ENCODE measurements at places on chromosomes 3 and 15. TPM values are rescaled to one million over a fixed set of nuclear protein-coding genes. Genes with fewer than 3 reads are reported as not detected.

- DNase-seq: no peak
- peaks cover 27% of the 10 kb centered on the region for H3K27me3 ChIP-seq
- no peaks in the 10 kb centered on the region for H3K4me1 ChIP-seq
- H3K4me3 ChIP-seq: no peak overlapping the region
Measured at GRCh38 chr3:49199900-49200281, 28.5 kb downstream of the KLHDC8B start.

DNA sequence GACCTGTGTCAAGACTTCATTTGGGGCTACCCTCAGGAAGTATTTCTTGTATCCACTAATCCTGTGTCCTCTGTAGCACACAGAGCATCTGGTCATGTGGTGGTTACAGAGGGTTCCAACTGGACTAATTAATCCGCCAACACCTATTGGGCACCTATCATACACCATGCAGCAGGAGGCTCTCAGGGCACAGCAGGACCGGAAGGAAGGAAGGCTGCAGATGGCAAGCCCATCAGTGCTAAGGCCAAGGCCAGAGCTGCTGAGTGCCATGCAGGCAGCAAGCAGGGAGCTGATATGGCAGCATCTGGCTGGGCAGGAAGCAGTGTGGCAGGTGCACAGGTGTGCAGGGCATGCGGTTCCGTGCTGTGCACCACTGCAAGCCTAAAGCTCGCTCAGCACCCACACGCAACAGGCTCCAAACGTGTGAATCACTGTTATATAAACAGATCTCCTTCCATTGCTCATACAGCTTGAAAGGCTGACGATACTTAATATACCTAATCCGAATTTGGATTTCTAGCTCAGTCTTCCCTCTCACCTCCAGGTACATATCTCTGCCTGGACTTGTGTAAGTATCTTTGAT lies 64.4 kb upstream of the SNRPA1 start:
- no peaks in the 10 kb centered on the region for H3K27me3 ChIP-seq
- H3K4me1 ChIP-seq: peaks cover 2% of the 10 kb centered on the region
- no peak overlapping the region for H3K27ac ChIP-seq
- H3K4me3 ChIP-seq: no peak overlapping the region

- H3K4me3 ChIP-seq: peak overlapping the region; percentile 98
- H3K4me1 ChIP-seq: peaks cover 41% of the 10 kb centered on the region
- H3K27me3 ChIP-seq: no peaks in the 10 kb centered on the region
- H3K36me3 ChIP-seq: peaks cover 13% of the 10 kb centered on the region
- peak overlapping the region; percentile 99 for H3K27ac ChIP-seq
Measured at GRCh38 chr15:69451951-69452691, 497 bp upstream of the RPLP1 start.

GRCh38 chr3:68972358-68972979 lies 40.1 kb upstream of the TAFA4 start:
- H3K36me3 ChIP-seq: no peaks in the 10 kb centered on the region
- no peaks in the 10 kb centered on the region for H3K4me1 ChIP-seq

The CADM2 gene
- total RNA-seq: 0.55 TPM

- no peak for DNase-seq
- H3K36me3 ChIP-seq: no peaks in the 10 kb centered on the region
Measured at GRCh38 chr15:85026304-85027032, 44.8 kb downstream of the PDE8A start.

The ZMAT3 gene
- 17.7 TPM for total RNA-seq

- H3K4me3 ChIP-seq: no peak overlapping the region
- H3K27ac ChIP-seq: no peak overlapping the region
- peaks cover 66% of the 10 kb centered on the region for H3K27me3 ChIP-seq
- H3K36me3 ChIP-seq: no peaks in the 10 kb centered on the region
- H3K4me1 ChIP-seq: peaks cover 7% of the 10 kb centered on the region
- no peak for DNase-seq
Measured at GRCh38 chr15:94844538-94845389, 613.4 kb downstream of the MCTP2 start.

DNA sequence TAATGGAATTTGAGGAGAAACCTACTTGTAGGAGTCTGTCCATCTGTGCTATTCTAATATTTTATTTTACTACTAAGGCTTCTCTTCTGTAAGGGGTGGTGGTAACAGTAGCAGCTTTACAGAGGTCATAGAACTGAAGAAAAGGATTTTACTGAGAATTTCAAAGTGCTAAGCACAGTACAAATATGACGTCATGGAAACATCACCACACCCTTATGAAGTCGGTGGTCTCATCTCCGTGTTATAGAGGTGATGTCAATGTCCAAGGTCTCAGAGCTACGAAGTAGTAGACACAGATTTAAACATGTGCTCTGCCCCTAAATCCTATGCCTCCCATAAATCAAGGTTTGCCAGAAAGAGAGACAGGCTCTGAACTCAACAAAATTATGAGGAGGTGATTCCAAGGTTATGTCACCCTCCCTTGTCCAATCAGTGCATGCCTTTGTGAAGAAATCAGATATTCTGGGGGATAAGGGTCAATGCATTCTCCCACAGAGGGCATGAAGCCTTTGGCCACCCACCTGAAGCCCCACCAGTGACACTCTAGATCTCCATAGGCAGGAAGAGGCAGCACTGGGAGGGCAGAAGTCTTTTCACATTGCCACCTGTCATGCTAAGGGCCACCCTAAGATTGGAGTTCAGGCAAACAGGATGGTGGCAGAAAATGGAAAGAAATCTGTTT lies 22.9 kb downstream of the MECOM start:
- H3K36me3 ChIP-seq: no peaks in the 10 kb centered on the region
- no peak overlapping the region for H3K4me3 ChIP-seq
- DNase-seq: no peak
- H3K27ac ChIP-seq: no peak overlapping the region

The SNTN gene
- total RNA-seq: not detected

GRCh38 chr3:130907966-130908365 lies 14.1 kb downstream of the ATP2C1 start:
- H3K27me3 ChIP-seq: no peaks in the 10 kb centered on the region
- no peak for DNase-seq
- peaks cover 53% of the 10 kb centered on the region for H3K4me1 ChIP-seq
- no peak overlapping the region for H3K4me3 ChIP-seq

The TUSC7 gene
- total RNA-seq: not detected

GRCh38 chr15:39493424-39494067 lies 87.3 kb upstream of the THBS1 start:
- no peak for DNase-seq
- H3K36me3 ChIP-seq: no peaks in the 10 kb centered on the region
- H3K4me3 ChIP-seq: no peak overlapping the region

DNA sequence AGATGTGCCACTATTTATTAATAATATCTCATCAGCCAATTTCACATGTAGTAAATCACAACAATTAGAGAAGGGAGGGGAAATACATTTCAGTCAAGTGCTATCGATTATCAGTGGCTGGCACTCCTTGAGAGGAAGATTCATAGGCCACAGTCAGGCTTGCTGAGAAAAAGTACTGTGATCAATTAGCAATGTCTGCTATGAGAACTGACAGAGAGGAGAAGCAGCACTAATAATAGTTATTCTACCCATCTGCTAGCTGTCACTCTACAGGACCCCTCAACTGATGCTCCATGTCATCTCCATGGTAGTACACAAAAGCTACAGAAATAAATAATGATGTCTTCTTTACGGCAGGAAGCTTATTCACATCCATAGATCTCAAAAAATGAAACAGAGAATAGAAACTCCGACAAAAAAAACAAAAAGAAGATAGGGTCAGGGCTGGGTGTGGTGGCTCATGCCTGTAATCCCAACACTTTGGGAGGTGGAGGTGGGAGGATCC lies 351.3 kb downstream of the FOXP1 start:
- H3K27me3 ChIP-seq: no peaks in the 10 kb centered on the region
- peak overlapping the region; percentile 1 for H3K4me3 ChIP-seq
- H3K36me3 ChIP-seq: peaks cover 29% of the 10 kb centered on the region
- peaks cover 81% of the 10 kb centered on the region for H3K4me1 ChIP-seq
- H3K27ac ChIP-seq: peak overlapping the region; percentile 9
- DNase-seq: no peak

The PHLDB2 gene
- 2.1 TPM for total RNA-seq

The ROBO2 gene
- not detected for total RNA-seq

The RAF1 gene
- 137 TPM for total RNA-seq

DNA sequence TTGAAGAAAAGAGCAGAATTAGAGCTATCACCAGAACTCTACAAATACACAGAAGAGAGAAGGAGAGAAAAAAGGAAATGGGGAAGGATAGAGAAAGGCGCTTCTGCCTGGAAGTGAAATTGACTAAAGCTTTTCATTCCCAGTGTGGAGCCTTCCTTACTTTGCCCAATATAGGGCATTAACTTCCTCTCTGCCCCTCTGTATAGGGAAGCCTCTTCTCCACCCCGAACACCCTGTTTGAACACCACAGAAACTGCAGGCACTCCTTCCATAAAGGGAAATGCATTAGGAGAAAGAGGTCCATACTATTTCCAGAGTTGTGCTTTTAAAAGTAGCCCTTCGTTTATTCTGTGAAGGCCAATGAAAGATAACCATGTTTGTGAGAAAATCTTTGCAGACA lies 248.5 kb downstream of the RAP2B start:
- peaks cover 12% of the 10 kb centered on the region for H3K4me1 ChIP-seq
- H3K36me3 ChIP-seq: no peaks in the 10 kb centered on the region
- no peak overlapping the region for H3K4me3 ChIP-seq
- no peak overlapping the region for H3K27ac ChIP-seq
- no peak for DNase-seq

- no peak overlapping the region for H3K27ac ChIP-seq
- H3K4me1 ChIP-seq: peaks cover 21% of the 10 kb centered on the region
- H3K4me3 ChIP-seq: no peak overlapping the region
- no peaks in the 10 kb centered on the region for H3K27me3 ChIP-seq
- DNase-seq: no peak
Measured at GRCh38 chr3:23856286-23856685, 50.5 kb downstream of the UBE2E1 start.

GRCh38 chr3:84717894-84718293 lies 240.9 kb upstream of the CADM2 start:
- no peak for DNase-seq
- no peaks in the 10 kb centered on the region for H3K4me1 ChIP-seq
- H3K4me3 ChIP-seq: no peak overlapping the region
- H3K27me3 ChIP-seq: no peaks in the 10 kb centered on the region
- H3K27ac ChIP-seq: no peak overlapping the region
- H3K36me3 ChIP-seq: no peaks in the 10 kb centered on the region

The BCL2A1 gene
- 18.7 TPM for total RNA-seq

DNA sequence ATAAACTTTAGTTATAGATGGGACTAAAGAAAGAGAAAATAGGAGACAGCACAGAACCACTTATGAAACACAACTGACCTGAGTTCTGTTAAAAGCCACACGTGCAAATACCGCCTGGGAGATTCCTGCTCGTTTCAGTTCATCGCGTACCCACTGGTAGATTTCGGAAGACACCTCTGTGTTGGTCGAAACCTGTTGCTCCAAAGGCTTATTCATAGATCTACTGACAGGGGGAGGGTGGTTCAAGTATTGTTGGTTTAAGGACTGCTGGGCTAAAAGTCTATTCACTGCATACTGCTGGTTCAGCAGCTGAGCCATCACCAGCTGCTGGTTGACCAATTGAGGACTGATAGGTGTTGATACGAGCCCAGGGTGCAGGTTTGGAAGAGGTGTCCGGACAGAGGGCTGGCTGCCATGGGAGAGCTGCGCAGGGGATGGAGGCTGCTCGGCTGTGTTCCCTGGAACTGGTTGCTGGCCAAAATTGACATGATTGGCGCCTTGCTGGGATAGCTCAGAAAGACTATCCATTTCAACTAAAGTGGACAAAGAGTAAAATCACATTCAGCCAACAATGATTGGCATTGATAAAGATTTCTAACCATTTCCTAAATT lies 30.6 kb downstream of the SATB1 start:
- peaks cover 88% of the 10 kb centered on the region for H3K4me1 ChIP-seq
- no peaks in the 10 kb centered on the region for H3K27me3 ChIP-seq
- peaks cover 83% of the 10 kb centered on the region for H3K36me3 ChIP-seq
- H3K27ac ChIP-seq: peak overlapping the region; percentile 86
- H3K4me3 ChIP-seq: peak overlapping the region; percentile 29

The MINAR1 gene
- 0.47 TPM for total RNA-seq

DNA sequence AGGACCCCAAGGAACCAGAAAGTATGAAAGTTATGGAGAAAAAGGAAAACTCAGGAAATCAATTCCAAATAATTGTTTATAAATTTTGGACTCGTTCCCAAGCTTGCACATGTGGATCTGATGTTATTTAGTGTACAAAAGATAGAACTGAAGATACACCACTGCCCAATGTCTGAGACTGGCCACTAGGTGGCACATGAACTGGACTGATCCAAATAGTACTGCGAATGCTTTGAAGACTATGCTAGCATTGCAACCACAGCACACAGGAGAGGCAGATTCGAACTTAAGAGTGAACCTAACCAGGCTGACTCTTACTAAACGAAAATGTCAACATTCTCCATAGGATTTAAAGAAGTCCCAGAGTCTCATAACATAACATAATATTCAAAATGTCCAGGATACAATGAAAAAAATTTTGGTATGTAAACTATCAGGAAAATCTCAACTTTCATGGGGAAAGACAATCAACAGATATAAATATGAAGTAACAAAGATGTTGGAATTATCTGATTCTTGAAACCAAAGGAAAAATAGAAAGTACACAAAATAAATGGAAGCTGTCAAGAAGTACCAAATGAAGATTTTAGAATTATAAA lies 596.7 kb downstream of the FGF12 start:
- no peak for DNase-seq
- H3K4me1 ChIP-seq: no peaks in the 10 kb centered on the region
- no peak overlapping the region for H3K27ac ChIP-seq
- no peaks in the 10 kb centered on the region for H3K27me3 ChIP-seq
- H3K4me3 ChIP-seq: no peak overlapping the region

GRCh38 chr3:50474717-50475116 lies 28.7 kb downstream of the CACNA2D2 start:
- no peak for DNase-seq
- no peaks in the 10 kb centered on the region for H3K27me3 ChIP-seq
- H3K36me3 ChIP-seq: no peaks in the 10 kb centered on the region
- H3K27ac ChIP-seq: no peak overlapping the region
- peaks cover 26% of the 10 kb centered on the region for H3K4me1 ChIP-seq
- H3K4me3 ChIP-seq: no peak overlapping the region

GRCh38 chr3:151379083-151379734 lies 5.3 kb downstream of the P2RY12 start:
- no peaks in the 10 kb centered on the region for H3K27me3 ChIP-seq
- DNase-seq: no peak
- H3K36me3 ChIP-seq: no peaks in the 10 kb centered on the region
- H3K4me1 ChIP-seq: no peaks in the 10 kb centered on the region
- H3K4me3 ChIP-seq: no peak overlapping the region

The FETUB gene
- not detected for total RNA-seq

DNA sequence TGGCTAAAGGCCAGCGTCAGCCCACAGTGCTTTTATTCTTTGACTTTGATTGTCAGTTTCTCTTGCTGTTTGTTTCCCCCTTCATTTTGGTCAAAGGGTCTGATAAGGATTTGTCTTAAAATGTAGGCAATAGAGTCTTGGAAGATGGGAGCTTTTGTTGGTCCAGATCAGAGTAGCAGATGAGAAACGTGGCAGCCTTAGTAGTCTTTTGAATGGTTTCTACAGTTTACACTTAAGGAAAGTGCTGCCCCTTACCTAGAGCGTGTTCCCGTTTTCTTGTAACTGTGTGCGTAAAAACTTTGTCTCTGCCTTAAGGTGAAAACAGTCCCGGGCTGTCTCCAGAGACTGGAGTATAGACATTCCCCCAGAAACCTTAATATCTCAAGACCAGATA lies 630 bp downstream of the LXN start:
- peaks cover 28% of the 10 kb centered on the region for H3K4me1 ChIP-seq
- peaks cover 22% of the 10 kb centered on the region for H3K36me3 ChIP-seq
- H3K27me3 ChIP-seq: no peaks in the 10 kb centered on the region
- H3K27ac ChIP-seq: peak overlapping the region; percentile 95
- peak overlapping the region; percentile 97 for H3K4me3 ChIP-seq

The COL6A5 gene
- total RNA-seq: not detected

The PRR23E gene
- total RNA-seq: not detected

- H3K27me3 ChIP-seq: peaks cover 45% of the 10 kb centered on the region
- no peaks in the 10 kb centered on the region for H3K36me3 ChIP-seq
- peaks cover 2% of the 10 kb centered on the region for H3K4me1 ChIP-seq
- no peak overlapping the region for H3K4me3 ChIP-seq
- H3K27ac ChIP-seq: no peak overlapping the region
- DNase-seq: no peak
Measured at GRCh38 chr3:55476515-55476914, 10.6 kb downstream of the WNT5A start.

The LOXL1 gene
- 1.9 TPM for total RNA-seq
